ENCODE measurements at places on chromosomes 2 and 18.

DNA sequence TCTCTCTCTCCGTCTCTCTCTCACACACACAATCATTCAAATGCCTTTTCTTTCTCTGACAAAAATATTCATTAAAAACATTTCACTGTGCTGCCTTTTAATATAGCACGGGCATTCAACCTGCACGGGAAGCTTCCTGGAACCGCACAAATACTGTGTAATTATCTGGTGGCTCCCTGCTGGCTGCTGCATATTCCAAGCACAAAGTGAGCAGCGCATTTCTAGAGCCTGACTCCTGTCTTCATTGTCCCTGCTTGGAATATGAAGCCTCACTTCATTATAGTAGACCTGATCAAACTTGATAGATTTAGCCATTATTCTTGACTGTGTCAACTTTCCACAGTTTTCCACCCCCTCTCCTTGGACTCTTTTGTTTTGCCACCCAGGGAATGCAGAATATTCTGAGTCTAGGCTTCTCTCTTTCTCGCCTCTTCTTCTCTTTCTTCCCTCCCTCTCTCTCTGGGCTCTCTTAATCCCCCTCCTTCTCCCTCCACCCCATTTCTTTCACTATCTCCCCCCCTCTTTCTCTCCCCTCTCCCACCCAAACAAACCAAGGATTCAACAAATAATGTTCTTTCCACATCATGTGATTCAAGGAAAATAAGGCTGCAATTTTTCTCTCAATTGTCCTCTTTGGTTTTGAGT is 672.1 kb upstream of the FANCL start:
- DNase-seq, result no peak

GRCh38 chr2:111017034-111017622 is 103.6 kb upstream of the BCL2L11 start:
- DNase-seq, result no peak

DNA sequence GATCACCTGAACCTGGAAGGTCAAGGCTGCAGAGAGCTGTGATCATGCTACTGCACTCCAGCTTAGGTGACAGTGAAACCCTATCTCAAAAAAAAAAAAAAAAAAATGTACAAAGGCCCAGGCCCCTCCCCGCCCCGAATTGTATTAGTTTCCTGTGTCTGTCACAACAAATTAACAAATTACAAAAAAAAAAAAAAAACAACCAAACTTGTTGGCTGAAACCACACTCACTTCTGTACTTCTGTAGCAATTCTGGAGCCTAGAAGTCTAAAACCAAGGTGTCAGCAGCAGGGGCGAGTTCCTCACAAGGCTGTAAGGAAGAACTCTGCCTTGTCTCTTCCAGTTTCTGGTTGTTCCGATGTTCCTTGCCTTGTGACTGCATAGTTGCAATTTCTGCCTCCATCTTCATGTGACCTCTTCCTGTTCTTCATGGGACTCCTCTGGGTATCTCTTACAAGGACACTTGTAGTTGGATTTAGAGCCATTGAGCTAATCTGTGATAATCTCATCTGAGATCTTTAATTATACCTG is 100.8 kb upstream of the ZSWIM2 start:
- no peak for DNase-seq

DNA sequence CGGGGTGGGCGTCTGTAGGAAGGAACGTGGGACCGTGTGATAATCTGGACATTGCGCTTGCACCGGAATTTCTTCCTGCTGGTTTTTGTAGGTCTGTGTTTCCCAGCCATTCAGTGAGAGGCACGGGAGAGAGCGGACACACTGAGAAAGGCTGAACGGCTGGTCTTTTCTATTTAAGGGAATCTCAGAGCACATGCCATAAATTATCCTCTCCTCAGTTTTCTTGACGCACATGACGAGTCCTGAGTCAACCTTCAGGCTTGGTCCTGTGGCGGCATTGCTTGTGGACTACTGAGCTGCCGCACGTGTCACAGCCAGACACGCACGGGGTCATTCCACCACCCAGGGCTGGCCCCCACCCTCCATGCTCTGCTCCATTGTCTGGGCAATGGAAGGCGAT is 519.3 kb upstream of the ID2 start:
- no peak for DNase-seq

DNA sequence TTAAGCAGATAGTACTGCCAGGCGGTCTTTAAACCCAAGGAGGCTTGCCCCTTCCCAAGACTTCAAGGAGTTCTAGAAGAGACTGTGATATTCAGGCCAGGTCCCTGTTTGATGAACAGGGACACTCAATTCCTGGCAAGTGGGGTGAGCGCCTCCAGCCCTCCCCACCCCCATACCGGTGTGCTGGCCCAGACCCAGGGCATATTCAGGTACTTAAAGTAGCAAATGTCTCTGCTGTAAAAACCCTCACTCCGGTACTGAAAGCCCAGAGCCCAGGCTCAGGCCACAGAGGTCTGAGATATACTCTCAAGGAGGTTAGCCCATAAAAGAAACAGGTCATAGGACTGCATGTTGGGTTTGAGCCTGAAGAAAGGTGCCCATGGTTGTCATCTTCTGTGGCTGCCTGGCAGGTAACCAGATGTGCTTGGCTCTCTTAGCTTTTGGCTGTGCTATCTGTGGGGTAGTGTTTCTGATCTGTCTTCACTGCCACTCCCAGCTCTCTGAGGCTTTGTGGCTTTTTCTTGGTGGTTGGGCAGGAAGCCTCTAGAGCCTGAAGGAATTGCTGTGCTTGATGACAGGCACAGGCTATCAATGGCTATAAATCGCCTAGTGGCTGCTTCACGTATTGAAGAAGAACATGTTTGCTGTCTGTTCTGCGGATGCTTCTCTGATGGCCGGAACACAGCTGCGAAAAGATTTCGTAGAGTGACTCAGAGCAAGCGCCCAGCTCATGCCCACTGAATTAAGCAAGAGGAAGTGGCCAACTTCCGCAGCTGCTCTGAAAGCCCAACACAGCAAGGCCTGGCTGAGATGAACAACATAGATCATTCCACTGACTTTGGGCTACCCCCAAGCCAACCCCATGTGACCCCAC is 63.3 kb upstream of the ALPP start:
- DNase-seq, result peak; percentile 82

DNA sequence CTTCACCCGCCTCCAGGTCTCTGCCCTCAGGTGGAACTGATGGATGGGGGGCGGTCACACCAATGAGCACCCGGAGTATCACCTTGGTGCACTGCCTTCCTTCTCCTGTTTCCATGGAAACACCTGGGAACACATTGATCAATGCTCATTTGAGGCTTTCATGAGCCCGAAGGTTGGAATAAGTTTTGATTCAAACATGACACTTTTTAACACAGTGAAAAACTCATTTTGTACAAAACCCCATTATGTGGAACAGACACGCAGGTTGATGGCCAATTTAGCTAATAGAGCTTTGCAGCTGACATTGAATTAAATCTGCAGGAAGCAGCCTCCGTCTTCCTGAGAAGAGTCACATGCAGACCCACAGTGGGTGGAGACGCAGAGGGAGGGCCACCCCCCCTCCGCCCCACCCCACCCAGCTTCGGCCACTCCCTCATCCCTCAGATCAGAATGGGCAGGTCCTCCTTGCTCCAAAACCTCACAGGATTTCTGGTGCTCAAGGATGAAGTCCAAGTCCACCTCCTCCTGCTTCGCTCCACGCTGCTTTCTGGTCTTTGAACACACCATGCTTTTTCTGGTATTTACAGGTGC is 96.0 kb upstream of the MYCN start:
- DNase-seq, result no peak

DNA sequence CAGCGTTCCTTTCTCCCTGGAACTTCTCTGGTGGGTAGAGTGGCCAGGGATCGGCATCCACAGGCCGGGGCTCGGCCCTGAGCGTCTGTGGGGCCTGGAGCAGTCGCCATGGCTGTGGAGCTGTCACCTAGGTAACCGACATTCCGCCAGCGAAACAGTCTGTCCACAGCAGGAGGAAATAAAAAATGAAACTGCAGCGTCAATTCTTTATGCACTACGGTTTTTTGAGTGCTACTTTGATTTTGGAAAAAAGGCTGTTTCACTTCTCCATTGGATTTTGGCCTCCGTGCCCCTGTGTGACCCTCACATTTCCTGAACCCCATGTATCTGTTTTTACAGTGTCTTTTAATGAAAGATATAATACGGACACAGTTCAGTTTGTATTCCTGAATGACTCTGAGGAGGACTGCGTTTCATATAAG is 163.4 kb downstream of the LDLRAD4 start:
- DNase-seq, result no peak

- DNase-seq, result no peak
Observed at GRCh38 chr2:174340400-174341292, 5.9 kb downstream of the SP9 start.

DNA sequence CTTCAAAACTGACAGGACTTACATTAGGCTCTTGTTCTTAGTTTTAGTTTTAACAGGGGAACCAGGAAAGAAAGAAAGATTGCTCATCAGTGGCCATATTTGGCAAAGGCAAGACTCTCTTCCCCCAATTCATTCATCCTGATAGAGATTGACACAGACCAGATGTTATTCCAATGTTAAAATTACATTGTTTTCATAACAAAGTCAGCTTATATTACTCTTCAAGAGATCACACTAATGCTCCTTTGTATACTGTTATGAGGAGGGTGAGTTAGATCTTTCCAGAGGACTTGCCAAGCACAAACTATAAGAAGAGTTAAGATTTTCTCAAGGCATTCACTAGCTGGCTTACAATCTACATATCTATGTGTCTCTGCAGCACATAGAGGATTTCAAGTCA is 252.1 kb downstream of the SLC8A1 start:
- DNase-seq, result no peak

DNA sequence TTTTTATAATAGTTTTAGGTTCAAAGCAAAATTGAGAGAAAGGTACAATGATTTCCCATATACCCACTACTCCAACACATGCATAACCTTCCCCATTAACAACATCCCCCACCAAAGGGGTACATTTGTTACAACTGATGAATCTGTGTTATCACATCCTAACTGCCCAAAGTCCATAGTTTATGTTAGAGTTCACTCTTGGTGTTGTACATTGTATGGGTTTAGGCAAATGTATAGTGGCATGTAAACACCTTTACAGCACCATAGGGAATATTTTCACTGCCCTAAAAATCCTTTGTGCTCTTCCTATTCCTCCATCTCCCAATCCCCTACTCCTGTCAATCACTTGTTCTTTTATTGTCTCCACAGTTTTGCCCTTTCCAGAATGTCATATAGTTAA is 471.6 kb downstream of the CPS1 start:
- DNase-seq, result no peak

DNA sequence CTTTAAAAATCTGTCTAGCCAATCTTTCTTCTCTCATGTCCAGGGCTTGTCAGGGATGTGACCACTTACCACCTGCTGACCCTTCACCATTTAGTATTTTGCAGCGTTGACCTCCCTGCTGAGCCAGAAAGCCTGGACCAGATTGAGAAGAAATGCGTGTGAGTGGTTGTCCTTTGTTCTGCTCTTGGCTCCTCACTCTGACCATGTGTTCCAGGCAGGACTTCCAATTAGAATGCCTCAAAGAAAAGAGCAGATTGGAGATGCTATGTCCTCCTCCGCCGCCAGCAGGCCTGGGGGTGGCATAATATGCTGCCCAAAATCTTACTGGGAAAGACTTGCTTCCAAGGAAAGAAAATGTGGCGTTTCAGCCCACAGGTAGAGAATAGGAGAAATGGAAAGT is 894.1 kb downstream of the SLC4A3 start:
- no peak for DNase-seq

DNA sequence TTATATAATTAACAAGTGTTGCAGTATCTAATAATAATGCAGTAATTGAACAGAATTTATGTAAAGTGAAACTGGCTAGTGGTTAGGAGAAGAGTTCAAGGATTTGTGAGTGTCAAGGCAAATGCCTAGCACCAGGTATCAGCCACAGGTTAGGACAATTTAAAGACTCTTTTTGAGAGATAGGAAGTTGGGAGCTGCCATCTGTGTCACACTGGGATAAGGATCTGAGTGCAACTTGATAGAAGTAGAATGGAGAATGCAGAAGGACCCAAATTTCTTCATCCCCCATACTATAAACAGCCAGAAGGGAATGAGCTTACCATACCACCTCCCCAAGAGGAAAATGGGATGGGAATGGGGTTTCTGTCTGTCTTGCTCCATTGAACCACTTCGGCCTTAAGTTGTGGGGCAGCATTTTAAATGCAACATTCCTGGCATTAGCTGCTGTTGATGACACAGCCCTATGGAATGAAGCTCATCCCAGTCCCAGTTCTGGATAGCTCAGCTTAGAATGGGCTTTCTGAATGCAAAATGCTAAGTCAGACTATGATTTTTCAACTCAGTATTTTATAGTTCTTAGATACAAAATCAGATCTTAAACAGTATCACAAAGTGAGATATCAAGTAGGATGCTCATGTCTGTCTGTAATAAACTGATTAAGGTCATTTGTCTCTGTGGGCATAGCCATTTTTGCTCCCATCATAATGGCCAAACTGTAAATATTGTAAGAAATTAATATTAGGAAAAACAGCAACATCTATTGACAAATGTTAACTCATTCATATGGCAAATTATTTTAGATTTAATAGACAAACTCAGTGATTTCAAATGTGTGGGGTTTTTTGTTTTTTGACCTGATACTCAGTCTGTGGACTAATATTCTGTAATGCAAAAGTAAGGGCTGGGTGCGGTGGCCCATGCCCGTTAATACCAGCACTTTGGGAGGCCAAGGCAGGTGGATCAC is 44.0 kb downstream of the GPR155 start:
- peak; percentile 83 for DNase-seq

DNA sequence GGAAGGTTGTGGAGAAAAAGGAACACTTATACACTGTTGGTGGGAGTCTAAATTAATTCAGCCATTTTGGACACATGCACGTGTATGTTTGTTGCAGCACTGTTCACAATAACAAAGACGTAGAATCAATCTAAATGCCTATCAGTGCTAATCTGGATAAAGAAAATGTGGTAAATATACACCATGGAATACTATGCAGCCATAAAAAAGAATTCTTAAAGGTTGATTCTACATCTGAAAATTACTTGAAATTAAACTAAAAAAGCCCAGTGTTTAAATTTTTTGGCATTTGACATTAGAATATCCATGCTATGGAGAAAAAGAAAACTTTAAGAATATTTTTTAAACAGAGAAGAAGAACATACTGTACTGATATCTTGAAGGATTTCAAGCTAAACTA is 84.0 kb downstream of the BMPR2 start:
- DNase-seq, result no peak

DNA sequence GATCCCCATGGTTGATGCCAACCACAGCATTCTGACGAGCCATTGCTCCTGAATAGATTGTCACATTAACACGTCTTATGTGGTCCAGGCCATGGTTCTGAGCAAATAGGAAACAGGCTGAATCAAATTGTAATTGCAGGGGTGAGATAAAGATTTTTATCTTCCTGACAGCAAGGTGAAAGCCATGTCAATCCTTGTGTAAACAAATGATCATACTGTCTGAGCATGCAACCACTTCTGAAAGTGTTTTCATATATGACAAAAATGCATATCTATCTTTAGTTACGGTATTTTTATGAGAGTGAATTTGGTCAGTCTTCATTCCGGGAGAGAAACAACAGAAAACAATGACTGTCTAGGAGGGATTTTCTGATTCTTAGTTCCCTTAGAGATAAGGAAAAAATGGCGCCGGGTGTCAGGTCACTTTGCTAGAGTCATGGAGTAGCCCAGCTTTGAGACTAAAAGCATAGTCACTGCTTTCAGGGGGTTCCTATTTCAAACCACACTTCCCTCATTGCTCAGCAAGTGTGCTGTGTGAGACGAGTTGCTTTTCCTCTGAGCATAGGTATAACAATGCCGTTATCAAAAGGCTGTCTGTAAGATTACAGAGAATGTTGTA is 958.9 kb downstream of the DCDC2C start:
- DNase-seq, result no peak

- DNase-seq, result no peak
Observed at GRCh38 chr2:19216676-19217602, 141.5 kb downstream of the OSR1 start.

All from RWPE1 (cell line).